GDM1 (cell line): ENCODE measurements at places on chromosomes 2 and 18.

DNA sequence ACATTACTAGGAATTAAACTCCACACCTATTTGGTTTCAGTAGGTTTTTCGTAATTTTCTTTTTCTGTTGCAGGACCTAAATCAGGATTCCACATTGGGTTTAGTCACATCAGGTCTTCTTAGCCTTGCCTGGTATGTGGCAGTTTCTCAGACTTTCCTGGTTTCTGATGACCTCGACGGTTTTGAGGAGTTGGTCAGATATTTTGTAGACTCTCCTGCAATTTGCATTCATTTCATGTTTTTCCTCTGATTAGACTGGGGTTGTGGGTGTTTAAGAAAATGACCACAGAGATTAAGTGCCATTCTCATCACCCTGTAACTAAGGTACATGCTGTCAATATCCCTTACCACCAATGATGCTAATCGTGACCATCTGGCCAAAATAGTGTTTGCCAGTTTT lies 97.3 kb upstream of the ST6GAL2 start:
- DNase-seq, result no peak

- no peak for DNase-seq
Measured at GRCh38 chr18:36744261-36744876, 84.4 kb downstream of the TPGS2 start.

DNA sequence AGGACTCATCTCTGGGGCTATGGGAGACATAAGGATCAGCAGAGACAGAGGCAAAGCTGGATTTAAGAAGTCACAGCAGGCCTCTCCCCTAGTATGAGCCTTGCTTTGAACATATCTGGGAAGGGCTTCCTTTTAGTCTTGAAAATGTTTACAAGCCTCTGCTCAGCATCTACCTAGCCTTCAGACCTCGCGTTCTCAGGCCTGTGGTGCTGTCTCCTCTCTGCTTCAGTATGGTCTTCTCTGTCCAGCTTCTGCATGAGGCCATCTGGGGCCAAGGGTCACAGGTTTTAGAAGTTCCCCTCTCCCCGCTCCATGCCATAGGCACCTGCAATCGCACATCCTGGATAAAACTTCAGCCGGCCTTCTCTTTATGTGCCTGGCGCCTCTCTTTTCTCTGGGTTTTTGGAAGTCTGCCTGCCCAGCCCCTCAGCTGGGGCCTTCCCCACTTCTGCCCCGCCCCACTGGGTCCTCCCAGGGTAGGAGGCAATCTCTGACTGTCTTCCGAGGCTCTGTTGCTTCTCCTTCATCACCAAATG lies 7.1 kb downstream of the ACTG2 start:
- DNase-seq, result no peak

- DNase-seq, result no peak
Measured at GRCh38 chr2:212195626-212196025, 343.0 kb downstream of the ERBB4 start.

- DNase-seq, result no peak
Measured at GRCh38 chr2:163600801-163601200, 135.0 kb downstream of the FIGN start.

DNA sequence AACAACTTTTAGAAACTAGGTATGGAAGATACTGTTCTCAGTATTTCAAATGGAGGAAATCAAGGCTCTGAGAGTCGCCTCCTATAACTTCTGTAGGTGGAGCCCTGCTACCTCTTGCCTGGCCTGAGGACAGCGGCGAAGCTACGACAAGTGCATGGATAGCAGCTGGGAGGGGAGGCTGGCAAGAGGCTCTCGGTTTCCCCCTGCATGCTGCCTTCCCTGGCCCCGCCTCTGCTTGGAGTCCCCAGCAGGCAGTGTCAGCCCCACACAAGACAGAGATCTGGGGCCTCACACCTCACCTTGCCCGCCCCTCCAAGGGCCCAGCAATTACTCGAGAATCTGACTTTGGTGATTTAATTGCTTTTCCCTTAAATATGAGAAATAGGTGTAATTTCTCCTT lies 107.6 kb upstream of the POU3F3 start:
- no peak for DNase-seq

- DNase-seq, result no peak
Measured at GRCh38 chr2:171541202-171541887, 19.1 kb downstream of the CYBRD1 start.

DNA sequence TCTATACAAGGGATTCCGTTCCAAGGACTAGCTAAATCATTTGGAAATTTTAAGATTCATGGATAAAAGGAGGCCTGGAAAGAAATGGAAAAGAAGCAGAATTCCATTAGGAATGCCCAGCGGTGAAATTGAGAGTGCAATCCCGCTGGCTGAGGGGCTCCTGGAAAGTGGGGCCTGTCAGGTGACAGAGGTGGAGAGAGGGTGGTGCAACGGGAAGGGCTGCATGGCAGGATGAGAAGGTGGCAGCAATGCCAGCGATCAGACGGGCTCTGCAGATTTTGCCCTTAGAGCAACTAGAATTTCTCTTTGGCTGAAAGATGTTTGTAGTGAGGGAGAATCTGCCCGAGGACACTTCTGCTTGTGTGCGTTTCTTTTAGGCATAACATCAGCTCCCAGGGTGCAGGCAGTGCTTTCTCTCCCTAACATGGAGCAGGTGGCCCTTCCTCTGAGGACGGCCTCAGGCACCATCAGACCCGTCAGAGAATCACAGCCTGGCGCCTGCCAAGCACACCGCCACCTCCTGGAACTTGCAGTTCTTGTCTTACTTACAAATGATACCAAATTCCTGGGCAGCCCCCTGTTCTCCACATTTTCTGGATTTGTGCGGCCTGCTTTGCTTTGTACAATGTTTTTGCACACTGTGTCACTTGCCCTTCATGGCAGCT lies 261.6 kb downstream of the NDUFA10 start:
- DNase-seq, result no peak

DNA sequence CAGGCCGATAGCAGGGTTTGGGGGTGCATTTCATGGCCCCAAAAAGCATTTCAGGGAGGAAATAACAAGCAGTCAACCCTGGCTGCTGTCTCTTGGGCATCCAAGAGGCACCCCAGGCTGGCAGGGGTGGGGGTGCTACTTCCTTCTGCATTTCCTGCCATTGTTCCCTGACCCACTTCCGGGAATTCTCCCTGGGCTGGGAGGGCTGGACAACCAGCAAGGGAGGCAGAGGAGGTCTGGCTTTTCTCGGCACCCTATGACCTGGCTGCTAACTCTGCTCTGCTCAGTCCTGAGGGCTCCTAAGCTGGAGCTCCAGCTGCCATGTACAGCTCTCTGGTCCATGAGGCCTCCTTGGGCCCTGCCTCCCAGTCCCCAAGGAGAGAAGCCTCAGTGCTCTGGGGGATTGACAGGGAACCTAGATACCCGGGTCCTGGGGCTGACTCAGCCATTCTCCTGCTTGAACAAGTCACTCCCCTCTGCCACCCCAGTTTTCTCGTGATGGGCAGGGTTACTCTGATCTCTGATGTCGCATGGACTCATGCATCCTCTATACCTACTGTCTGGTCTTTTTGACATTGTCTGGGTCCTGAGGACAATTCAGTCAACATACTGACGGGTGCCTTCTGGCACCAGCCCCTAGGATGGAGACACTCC lies 47.2 kb downstream of the DYSF start:
- no peak for DNase-seq
